Purkinje cell (primary cell): ENCODE measurements at places on chromosomes 3 and 15. TPM values are rescaled to one million over a fixed set of nuclear protein-coding genes. Genes with fewer than 3 reads are reported as not detected.

Gene TF
- polyA plus RNA-seq, result 10.3 and 13.0 TPM in 2 replicates

Gene WDR6
- 4.4 and 6.2 TPM in 2 replicates for polyA plus RNA-seq

Gene FMN1
- 0.91 TPM in 1 of 2 replicates, not detected in the other for polyA plus RNA-seq

Gene ABI3BP
- polyA plus RNA-seq, result 1.8 TPM in 1 of 2 replicates, not detected in the other

Gene OXSR1
- polyA plus RNA-seq, result 11.7 and 13.2 TPM in 2 replicates

Gene CYP11A1
- 0.85 and 1.3 TPM in 2 replicates for polyA plus RNA-seq

Gene GOLGA8J
- polyA plus RNA-seq, result not detected in 2 replicates

Gene ALG1L2
- 0.46 and 0.47 TPM in 2 replicates for polyA plus RNA-seq

Gene CPA3
- not detected in 2 replicates for polyA plus RNA-seq

Gene GABRB3
- 65.2 and 69.0 TPM in 2 replicates for polyA plus RNA-seq

Gene GP5
- polyA plus RNA-seq, result not detected in 2 replicates

Gene TM4SF18
- 2.3 TPM in 1 of 2 replicates, not detected in the other for polyA plus RNA-seq

Gene TUSC7
- 5.7 TPM in 1 of 2 replicates, not detected in the other for polyA plus RNA-seq

Gene CDHR4
- polyA plus RNA-seq, result not detected in 2 replicates

Gene MORC1
- not detected in 2 replicates for polyA plus RNA-seq

Gene HGD
- polyA plus RNA-seq, result not detected in 2 replicates

Gene EFL1
- polyA plus RNA-seq, result 7.5 and 10.1 TPM in 2 replicates

Gene SAMD7
- not detected in 2 replicates for polyA plus RNA-seq

Gene SCN11A
- polyA plus RNA-seq, result 0.66 and 0.69 TPM in 2 replicates

Gene MELTF
- polyA plus RNA-seq, result 0.22 TPM in 1 of 2 replicates, not detected in the other

Gene RAB6B
- polyA plus RNA-seq, result 4.5 and 25.3 TPM in 2 replicates

Gene CA12
- polyA plus RNA-seq, result 87.1 and 111 TPM in 2 replicates
